ENCODE measurements at places on chromosomes 1 and 21.

- DNase-seq = peak; percentile 36
These were observed 235.1 kb upstream of the RUNX1 start for GRCh38 chr21:35284199-35284598.

- no peak for DNase-seq
These were observed 19.9 kb downstream of the CATSPER4 start for GRCh38 chr1:26210147-26210870.

- DNase-seq = no peak
These were observed 12.4 kb downstream of the VANGL1 start for GRCh38 chr1:115654125-115654524.

GRCh38 chr1:246794048-246794827 lies 70.0 kb downstream of the SCCPDH start:
- DNase-seq = no peak
